ENCODE measurements at places on chromosomes 4 and X.
A peak's percentile ranks its signal among the peaks of the same experiment; 100 is the strongest.

- DNase-seq: no peak
These were observed 6.5 kb downstream of the PNMA6E start for GRCh38 chrX:153394612-153395011.

- DNase-seq: no peak
These were observed 227.2 kb downstream of the SPCS3 start for GRCh38 chr4:176546975-176547374.

DNA sequence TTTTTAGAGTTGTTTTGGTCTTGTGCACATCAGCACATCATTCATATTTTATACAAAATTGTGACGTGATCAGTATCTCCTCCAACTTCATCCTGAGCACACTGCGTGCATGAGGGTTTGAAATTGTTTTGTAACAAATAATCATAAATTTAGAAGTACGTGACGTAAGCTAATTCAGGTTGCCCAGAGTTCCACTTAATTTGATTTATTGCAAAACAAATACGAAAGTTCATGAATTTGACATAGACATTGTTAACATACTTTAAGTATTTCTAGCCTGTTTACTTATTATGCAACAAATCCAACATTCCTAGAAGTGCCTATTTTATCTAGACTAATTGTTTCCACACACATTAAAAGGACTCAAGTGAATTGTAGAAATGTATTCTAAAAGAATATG lies 48.3 kb downstream of the MAP7D3 start:
- no peak for DNase-seq

GRCh38 chrX:24149351-24150050 lies at the start of gene ZFX:
Gene ZFX, plus strand, starts transcription at chrX:24149729. Its CDS starts 23,014 bp downstream, at chrX:24172743.
- DNase-seq: peak; percentile 82

DNA sequence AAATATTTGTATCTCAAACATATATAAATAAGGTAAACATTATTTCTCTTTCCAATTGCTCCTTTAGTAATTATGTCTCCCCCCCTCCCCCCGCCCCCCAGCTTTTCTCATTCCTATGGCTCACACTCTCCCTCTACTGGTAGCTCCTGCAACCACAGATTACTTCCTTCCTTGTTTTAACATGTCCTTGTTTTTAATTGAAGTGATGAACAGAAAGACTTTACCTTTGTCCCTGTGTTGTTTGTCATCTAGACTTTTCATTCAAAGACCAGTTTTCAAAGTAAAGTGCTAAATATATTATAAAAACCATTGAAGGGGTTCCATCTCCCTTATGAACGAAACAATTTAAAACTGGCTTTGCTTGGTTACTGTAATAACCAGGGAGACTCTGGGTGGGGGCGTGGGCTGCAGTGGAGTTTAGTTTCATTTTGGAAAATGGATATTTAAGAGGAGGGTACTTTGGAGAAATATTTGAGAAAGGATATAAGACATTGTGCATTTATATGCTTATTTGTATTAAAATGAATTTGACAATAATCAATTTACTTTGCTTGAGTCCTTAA lies 352.9 kb downstream of the RAPGEF2 start:
- DNase-seq: no peak

GRCh38 chrX:68180579-68180978 lies 252.7 kb downstream of the OPHN1 start:
- DNase-seq: no peak

DNA sequence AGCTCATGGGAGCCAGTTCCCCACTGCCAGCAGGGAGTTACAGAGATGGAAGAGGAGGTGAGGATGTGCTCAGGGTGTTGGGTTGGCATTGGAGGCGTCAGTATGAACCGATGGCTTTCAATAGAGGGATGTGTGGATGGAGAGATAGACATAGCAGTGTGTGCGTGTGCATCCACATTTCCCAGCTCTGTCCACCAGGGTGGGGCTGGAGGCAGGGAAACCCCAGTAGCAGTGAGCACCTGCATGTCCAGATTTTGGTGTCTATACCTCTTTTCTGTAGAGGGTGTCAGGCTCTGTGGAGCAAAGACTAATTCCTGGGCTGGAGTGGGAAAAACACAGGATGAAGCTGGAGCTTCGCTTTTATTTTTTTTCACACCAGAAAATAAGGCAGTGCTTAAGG lies 37.2 kb upstream of the HGFAC start:
- DNase-seq: no peak

DNA sequence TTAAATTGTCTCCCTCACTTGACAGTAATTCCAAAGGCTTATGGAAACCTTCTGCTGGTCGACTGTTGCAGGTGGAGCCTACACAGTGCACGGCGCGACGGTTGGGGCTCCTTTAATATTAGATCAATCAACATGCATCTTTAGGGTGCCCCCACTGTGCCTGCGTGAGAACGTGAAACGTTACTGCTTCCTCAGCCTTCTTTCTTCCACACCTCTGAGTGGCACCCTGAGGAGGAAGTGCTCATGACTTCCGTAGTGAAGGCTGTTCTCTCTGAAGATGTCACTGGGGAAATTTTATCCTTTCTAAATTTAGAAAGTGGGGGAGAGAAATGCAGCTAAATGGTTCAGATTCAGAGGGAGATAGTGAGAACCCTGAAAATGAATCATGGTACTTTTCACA lies 184.0 kb upstream of the ZFP42 start:
- DNase-seq: no peak

DNA sequence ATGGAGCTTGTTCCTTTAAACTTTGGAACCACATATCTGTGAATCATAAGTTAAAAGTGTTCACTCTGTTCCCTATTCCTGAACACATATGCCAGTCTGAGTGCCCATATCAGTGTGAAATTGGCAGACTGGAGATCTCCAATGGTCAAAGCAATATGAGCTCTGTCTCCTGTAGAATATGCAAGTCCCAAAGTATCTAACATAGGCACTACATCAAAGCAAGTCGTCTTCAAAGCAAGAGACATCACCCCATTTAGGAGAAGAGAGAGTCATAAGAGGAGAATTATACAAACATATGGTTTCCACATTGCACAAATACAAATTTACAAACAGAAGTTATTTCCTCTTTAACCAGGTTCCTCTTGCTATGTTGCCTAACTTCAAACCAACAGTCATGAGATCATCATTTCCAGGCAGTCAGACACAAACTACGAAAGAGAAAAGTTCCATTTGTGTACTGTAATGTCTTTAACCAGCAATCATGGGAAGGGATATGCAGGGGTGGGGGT lies 9.9 kb upstream of the GK start:
- no peak for DNase-seq

All from substantia nigra (tissue), 51 donors.